ENCODE measurements at places on chromosomes 4 and X.

GRCh38 chr4:159497936-159498335, 395.1 kb downstream of the RAPGEF2 start:
- DNase-seq: no peak

GRCh38 chrX:40176351-40177116, 78.8 kb upstream of the BCOR start:
- DNase-seq: peak; percentile 81

- no peak for DNase-seq
These were observed 7.5 kb downstream of the RASL11B start for GRCh38 chr4:52869656-52870055.

DNA sequence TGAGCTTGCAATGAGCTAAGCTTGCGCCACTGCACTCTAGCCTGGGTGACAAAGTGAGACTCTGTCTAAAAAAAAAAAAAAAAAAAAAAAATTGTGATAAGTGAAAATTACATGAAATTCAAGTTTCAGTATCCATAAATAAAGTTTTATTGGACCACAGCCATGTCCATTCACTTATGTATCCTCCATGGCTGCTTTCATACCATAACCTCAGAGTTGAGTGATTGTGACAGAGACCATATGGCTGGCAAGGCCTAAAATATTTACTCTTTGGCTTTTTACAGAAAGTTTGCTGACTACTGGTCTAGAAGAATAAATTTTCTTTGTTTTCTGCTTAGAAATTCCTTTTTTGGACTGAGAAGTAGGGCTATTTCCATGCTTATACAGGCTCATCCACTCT, 11.8 kb upstream of the SHISA3 start:
- DNase-seq: no peak

GRCh38 chr4:108029731-108030130, 40.0 kb downstream of the HADH start:
- no peak for DNase-seq

GRCh38 chr4:993111-994029, at the start of gene SLC26A1:
SLC26A1 (minus strand) TSS chr4:993404; CDS start chr4:991703, 1,701 bp downstream.
- DNase-seq: no peak

- DNase-seq: no peak
These were observed 5.5 kb upstream of the HMGB3 start for GRCh38 chrX:150977411-150978162.

DNA sequence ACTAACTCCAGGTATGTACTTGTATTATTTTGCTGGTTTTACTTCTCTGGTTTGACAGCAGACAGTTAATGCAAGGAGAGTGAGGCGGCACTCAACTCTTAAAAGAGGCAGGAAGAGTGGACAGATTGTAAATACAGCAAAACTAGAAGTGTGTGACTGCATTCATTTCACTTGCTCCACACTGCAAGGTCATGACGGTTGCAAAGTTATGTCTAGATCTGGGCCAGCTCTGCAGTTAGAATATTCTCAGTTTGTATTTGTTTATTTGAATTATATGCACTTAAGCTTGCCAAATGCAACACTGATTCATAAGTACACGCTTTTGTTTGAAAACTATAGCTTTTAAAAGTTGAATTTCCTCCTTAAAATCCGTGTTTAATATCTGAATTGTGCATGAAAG, 148.9 kb downstream of the STIM2 start:
- DNase-seq: no peak

- no peak for DNase-seq
These were observed 44.9 kb downstream of the ANAPC4 start for GRCh38 chr4:25421816-25422525.

DNA sequence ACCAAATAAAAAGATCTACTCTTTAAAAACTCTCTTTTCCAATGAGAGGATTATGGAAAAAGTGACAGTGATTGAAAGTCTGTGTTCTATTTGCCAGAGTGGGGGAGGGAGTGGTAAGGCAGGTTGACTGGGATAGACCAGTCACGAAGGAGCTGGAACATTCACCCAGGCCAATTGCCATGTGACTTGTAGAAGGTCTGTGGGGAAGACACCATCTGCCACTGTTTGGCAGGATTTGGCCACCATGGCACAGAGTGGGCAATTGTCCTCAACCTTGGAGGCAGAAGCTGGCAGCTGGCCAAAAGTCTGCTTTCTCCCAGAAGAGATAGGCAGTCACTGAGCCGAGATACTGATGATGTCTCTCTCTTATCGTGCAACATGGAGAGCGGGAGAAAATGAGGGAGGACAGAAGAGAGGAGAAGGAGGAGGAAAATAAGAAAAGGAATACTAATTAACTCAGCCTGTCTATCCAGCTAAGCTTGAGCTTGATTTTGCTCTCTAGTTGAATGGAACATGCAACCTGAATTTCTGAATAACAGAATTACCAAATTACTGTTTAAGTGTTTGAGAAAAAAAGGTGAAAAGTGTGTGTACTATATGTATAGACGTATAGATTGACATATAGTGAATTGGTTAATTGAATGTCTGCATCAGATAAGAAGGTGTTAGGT, 267.1 kb downstream of the ARHGAP24 start:
- no peak for DNase-seq

- DNase-seq: no peak
These were observed 682.4 kb upstream of the GRIA3 start for GRCh38 chrX:122501652-122502051.

GRCh38 chr4:55143858-55144257, 18.5 kb upstream of the KDR start:
- no peak for DNase-seq

- no peak for DNase-seq
These were observed 41.9 kb downstream of the SLC7A11 start for GRCh38 chr4:138200236-138200590.

- DNase-seq: no peak
These were observed 49.2 kb downstream of the CDS1 start for GRCh38 chr4:84632092-84632491.

GRCh38 chrX:2889045-2889605, 40.0 kb downstream of the ARSD start:
- DNase-seq: no peak

GRCh38 chr4:180190382-180190781, 2052.8 kb upstream of the TENM3 start:
- DNase-seq: no peak

DNA sequence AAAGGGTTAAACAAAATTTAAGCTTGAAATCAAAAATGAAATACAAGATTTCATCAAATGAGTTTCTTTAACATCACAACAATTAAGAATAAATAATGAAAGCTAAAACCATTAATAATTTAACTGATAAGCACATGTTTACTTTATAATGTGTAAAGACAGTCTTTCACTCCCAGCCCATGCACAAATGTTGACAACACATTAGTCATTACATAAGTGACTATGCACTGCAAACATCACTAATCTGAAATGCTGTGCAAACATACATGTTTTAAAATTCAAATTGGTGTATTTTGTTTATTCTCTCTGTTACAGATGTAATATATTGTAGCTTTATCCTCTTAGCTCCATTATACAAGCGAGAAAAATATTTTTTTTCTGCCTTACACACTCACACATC, 220.6 kb upstream of the CPXCR1 start:
- DNase-seq: no peak

- no peak for DNase-seq
These were observed 210.0 kb downstream of the QDPR start for GRCh38 chr4:17301869-17302268.

All from CD4-positive, alpha-beta T cell treated with Interleukin-6 for 4 hours (primary cell).